Erythroblast (primary cell): ENCODE measurements at places on chromosomes 11 and 22.
A peak's percentile ranks its signal among the peaks of the same experiment; 100 is the strongest.

DNA sequence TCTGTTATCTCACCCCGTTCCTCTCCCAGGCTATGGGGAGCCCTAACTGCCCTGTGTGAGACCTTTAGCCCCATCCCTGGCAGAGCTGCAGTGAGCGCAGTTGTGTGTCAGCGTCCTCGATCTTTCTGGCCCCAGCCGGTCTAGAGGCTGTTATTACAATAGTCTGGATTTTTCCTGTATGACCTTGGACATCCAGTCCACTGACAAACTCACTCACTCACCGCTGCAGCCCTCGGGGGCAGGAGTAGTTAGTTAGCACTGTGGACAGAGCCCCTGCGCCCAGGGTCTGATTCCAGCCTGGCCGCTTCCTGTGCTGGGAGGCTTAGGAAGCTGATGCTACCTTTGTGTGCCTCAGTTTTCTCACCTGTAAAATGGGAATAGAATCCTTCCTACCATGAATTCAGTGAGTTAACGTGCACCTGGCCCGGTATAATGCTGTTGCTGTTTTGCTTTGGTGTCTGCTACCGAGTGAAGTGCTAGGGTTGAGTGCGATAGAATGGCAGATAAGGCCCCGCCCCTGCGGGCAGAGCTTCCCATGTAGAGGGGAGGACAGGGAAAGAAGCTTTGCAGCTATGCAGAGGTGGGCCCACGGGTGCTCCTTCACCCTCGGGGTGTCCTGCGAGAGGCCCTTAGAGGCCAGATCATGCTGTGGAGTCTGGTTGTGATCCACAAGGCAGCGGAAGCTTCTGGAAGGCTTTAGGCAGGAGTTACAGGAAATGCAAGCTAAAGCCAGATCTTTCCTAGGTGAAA is 3.0 kb downstream of the LRP5 start:
- peak; percentile 28 for DNase-seq

- no peak for DNase-seq
These were observed 28.1 kb upstream of the NXPE4 start for GRCh38 chr11:114623720-114624119.

DNA sequence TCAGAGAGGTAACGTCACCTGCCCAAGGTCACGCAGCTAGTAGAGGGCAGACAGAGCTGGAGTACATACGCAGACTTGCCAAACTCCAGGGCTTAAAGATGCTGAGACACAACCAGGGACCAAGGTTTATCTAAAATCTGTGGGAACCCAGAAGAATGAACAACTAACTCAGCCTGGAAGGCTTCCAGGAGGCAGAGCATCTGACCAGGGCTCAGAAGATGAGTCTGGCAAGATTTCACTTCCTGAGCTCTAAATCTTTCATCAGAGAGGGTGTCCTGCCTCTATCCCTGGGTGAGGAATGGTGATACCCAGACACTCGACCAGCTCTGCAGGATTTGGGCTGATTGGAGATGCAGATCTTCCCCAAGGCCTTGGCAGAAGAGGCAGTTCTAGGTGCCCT is 9.1 kb downstream of the GAL3ST1 start:
- no peak for DNase-seq

DNA sequence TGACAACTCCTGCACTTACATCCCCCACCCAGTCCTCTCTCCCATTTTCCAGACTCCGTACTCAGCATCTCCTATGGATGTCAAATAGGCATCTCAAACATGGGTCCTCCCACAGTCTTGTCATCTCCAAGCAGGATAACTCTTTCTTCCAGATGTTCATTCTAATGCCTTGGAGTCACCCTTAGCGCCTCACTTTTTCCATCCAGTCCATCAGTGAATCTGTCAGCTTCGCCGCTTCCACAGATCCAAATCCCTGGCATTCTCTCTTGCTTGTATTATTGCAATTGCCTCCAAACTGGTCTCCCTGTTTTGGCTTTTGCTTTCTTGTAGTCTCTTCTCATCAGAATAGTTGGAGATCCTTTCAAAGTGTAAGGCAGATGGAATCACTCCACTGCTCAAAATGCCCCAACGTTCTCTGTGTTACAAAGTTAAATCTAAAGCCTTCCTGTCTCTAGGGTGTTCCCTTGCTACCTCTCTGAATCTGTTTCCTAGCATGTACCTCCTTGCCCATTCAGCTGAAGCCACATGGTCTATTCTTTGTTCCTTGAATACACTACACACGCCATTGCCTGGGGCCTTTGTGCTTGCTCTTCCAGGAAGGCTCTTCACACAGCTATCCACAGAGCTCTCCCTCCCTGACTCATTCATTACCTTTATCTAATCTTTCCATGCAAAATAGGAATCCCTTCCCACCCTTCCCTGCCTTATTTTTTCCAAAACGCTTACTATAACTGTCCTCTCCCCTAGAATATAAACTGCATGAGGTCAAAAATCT is 64.8 kb downstream of the UBASH3B start:
- DNase-seq, result no peak

DNA sequence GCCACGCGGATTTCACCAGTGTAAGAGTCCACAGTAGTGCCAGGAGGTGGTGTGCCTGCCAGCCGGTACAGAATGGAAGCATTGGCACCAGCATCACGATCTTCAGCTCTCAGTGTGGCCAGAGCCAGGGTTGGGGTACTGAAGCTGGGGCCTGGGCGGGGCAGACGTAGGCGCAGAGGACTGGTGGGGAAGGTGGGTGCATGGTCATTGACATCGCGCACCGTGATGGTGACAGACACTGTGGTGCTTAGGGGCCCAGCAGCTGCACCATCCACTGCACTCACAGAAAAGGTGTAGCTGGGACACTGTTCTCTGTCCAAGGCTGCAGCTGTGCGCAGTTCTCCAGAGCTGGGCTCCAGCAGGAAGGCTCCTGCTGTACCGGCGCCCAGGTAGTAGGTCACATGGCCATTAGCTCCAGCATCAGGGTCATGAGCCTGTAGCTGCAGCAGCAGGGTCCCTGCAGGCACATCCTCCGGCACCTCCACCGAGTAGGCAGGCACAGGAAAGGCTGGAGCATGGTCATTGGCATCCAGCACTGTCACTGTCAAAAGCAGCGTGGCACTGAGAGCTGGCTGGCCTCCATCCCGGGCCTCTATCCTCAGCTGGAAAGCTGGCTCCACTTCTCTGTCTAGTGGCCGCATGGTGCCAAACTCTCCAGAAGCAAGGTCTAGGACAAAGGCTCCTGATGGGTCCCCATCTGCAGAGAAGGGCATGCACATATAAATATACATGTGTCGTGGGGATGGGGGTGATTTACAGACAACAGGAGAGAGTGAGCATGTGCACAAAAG is 7.9 kb upstream of the TPP1 start:
- no peak for DNase-seq

DNA sequence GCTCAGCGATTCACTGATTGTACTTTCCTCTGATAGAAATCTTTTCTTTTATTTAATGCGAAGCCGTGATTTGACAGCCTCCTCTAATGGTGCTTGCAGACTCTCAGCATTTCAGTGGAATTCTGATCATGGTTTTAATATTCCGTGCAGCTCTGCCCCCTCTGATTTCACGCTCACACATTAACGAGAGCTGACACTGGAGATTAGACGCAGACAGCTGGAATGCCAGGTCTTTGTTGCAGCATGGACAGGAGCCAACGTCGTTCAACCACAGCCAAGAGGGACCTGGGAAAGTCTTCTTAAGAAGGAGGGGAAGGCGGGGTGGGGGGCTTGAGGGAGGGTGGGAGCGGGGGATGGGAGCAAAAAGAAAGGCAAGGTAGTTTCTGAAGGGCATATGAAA is 186.4 kb downstream of the BLID start:
- no peak for DNase-seq

GRCh38 chr11:1487851-1488574 is 1.4 kb upstream of the MOB2 start:
- DNase-seq, result no peak

GRCh38 chr22:44207173-44207980 is 26.7 kb downstream of the PARVG start:
- no peak for DNase-seq

DNA sequence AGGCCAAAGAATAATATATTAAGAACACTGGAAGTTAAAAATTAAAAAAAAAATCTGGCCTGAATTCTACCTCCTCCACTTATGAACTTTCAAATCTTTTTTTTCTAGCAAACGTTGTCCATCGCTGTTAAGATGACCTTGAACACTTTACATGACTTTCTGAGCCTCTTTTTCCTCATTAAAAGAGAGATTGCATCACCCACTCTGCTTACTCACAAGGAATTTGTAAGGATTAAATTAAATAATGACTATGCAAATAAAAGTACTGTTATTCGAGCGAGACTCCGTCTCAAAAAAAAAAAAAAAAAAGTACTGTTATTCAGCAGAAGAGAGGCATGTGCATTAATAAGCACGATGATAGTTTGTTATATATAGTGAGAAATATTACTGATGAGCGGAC is 285.1 kb upstream of the CCDC90B start:
- no peak for DNase-seq

DNA sequence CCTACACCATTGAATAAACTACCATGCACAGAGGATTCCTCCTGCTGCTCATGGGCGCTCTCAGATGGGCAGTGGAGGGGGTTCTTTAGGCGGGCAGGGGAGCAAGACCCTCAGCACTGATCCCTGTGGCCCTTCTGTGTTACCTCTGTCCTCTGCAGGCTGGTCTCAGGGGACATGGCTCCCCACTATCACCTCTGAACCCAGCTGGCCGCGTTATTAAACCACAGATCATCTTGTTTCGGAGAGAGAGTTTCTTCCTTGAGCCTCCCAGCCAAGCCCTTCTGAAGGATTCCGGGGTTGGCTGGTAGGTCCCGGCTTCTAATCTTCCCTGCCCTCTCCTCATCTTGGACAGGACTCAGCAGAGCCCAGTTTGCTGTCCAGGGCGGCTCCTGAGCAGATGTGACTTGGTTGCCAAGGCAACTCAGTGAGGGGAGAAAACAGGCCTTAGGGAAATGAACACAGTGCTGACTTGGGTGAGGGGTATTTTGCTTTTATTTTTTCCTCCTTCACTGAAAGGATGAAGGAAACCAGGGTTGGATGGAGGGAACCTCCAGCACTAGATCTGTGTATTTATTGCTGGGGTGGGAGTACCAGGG is 13.3 kb downstream of the APOL3 start:
- DNase-seq, result no peak

DNA sequence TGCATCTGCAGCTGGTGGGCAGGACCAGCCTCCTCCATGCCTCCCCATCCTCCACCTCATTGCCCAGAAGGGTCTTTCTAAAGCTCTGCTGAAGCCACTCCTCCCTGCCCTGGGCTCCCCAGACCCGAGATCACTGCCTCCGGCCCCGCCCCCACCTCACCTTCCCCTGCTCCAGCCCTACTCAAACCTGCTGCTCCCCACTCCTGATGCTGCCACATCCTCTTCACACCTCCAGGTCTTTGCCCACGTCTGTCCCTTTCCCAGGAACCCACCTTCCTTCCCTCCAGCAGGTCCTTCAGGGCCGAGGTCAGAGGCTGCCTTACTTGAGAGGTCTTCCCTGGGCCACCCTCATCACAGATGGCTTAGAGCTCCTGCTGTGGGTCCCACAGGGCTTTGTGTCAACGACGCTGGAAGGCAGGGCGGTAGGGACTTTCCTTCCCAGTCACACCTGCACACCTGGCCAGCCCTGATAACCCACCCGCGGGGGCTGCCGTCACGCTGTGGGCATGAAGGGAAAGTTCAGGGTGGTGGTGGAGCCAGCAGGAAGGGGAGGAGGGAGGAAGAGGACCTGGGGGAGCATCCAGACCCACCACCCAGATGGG is 11.9 kb downstream of the WNT7B start:
- no peak for DNase-seq

DNA sequence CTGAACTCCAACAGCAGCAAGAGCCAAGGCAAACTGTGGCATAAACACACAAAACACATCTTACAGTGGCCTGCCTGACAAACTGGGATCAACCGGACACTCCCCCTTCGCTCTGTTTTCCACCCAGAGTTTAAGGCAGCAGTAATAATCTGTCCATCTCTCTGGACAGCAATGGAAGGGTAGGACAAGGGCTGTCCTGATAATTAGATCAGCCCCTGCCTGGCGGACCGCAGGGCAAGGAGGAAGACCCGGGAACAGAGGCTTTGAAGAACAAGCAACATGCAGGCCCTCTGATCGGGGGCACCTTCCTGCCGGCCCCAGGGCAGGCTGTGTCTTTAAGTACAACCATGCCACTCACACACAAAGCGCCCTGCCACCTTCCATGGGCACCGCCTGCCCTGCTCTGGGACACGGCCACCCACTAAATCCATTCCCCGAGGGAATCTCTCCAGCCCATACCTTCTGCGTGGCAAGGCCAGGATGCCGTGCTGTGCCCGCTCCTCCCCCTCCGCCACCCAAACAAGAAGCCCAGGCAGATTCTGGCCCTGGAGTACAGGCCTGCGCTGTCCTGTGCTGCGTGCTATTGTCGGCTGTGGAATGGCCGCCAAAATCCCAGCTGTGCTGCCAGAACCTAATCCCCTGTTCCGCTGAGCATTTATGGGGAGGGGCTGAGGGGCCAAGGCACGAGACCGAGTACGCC is 38.8 kb downstream of the NUMA1 start:
- DNase-seq, result peak; percentile 54

GRCh38 chr11:31872076-31872443 is 60.9 kb upstream of the PAX6 start:
- no peak for DNase-seq

DNA sequence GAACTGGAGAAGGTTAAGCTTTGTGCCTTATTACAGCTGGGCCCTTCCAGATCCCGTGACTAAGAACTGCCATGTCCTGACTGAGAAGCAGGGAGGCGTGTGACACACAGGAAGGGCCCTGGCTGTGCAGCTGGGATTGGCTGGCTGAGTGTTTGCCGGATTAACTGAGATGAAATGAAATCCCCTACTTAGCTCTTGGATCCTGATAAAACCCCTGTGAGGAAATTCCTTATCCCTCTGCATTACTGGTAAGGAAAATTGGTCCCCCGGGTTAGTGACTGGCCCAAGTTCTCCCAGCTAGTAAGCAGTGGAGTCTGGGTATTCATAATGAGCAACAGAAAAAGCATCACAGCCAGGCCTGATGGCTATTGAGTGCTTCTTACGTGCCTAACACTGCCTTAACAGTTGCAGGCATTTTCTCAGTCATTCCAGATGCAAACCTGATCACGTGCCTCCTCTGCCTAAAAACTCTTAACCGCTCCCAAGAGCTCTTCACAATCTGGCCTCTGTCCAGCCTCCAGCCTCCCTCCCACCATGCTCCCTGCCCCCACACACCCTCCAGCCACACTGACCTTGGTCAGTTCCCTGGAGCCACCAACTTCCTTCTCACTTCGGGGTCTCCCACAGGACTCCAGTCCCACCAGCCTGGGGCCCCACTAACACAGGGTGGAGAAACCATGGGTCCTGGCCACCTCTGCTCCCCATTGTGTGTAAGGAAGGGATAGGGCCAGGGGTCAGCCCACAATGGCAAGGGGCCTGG is 37.8 kb downstream of the ARRB1 start:
- no peak for DNase-seq

- no peak for DNase-seq
These were observed 10.6 kb upstream of the XBP1 start for GRCh38 chr22:28810821-28811491.
